EH (cell line): ENCODE measurements at places on chromosomes 4 and X.

DNA sequence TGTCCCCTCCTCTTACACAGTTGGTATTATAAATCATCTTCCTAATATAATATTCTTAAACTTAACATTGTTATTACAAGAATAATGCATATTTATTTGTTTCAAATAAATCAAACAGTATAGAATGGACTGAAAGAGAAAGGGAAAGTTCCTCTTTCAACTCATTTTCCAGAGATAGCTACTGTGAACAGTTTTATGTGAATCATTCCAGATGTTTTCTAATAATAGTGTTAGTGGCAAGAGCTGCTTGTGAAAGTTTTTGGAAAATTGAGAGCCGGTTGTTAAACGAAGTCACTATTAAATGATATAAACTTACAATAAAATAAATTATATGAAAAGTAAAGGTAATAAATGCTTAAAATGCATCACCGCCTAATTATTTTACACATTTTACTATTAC, 14.6 kb downstream of the TMSB4X start:
- DNase-seq: no peak

DNA sequence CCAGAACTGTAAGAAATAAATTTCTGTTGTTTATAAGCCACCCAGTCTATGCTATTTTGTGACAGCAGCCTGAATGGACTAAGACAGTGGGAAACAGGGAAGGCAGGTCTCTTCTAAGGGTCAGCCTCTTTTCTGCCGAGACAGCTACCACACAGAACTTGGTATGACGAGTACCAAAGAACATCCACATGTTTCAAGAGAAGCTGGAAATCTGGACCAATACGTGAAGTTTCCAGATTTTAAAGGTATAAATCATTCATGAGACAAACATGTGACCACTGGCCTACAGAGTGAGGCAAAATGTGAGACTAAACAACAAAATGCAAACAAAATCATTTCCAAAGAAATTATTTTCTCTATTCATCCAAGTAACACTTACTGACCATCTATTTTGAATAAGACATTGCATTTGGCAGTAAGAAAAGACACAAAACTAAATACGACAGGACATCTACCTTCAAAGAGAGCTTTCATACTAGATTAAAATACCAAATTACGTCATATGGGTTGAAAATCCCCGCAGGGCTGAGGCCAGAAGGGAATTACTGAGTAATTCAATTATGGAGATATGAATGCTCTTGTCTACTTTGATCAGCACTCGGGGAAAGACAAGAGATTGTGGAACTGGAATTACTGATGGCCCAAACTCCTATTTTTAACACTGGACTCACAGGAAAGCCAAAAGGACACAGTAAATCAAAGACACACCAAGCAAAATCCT, 7.2 kb downstream of the SCARB2 start:
- peak; percentile 27 for DNase-seq

- no peak for DNase-seq
Measured at GRCh38 chr4:81914623-81915022, 442.9 kb upstream of the RASGEF1B start.

GRCh38 chrX:151604931-151605330, 41.5 kb downstream of the PASD1 start:
- no peak for DNase-seq

DNA sequence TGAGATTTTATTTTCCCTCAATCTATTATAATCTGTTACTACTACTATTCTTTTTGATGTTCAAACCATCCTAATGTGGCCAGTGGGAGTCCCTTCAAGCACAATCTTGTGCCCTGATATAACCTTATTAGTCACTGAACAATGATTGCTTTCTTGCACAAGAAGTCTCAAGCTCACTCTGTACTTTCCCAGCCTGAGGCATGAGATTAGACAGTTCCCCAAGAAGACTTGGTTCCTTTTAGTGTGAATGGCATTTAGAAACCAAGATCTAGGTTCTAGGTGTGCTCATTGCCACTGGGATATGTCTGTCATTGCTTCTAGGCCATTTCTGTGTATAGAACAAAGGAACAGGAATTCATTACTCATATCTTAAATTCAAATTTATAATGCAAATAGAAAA, 28.0 kb upstream of the RBM41 start:
- DNase-seq: no peak

DNA sequence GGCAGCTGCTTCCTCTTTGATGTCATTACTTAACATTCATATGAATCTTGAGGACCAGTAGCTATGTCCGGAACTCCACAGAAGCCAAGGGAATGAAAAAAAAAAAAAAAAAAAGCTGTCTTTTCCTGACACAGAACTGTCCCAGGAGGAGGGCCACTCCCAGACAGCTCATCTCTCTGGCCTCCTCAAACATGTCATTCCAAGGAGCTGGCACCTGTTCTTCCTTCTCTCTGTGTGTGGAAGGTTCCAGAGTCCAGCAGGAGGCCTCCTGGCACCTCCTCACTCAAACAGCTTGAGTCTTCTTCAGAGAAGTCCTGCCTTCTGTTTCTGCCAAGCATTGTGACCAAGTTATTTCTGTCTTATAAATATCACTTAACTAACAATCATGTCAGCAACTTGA, 458.5 kb downstream of the AFF2 start:
- DNase-seq: no peak

DNA sequence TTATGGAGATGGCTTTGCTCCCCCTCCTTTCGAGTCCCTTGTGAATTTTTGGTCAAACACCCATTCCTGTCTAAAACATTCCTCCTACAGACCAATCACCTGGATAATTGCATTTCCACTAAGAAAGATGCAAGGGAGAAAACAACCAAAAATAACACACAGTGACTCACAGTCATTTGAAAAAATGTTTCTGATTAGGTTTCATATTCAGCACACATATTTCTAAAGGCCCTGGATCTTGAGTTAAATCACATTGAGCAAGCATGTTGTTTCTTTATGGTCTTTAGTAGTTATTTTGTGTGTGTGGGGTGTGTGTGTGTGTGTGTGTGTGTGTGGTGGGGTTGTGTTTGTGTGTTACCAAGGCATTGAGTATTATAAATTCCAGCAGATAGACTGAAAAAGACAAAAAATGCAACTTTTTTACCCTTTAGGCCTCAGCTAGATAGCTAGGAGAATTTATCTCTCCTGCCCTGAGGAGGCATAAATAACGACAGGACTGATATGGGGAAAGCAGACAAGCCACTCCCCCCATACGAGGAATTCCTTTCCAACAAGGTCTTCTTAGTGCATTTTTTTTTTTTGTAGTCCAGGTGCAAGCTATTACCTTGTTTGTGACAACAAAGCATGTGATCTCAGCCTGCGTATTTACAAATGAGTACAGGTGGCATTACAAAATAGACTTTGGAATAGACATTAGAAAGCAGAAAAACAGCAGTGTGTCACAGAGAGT, 265.4 kb upstream of the ADGRL3 start:
- no peak for DNase-seq
